NCI-H510A (cell line): ENCODE measurements at places on chromosomes 7 and 10.
A peak's percentile ranks its signal among the peaks of the same experiment; 100 is the strongest.

GRCh38 chr10:58930500-58930899, 245.9 kb upstream of the PHYHIPL start:
- DNase-seq, result no peak

GRCh38 chr7:126937171-126937570, 315.6 kb downstream of the GRM8 start:
- no peak for DNase-seq

DNA sequence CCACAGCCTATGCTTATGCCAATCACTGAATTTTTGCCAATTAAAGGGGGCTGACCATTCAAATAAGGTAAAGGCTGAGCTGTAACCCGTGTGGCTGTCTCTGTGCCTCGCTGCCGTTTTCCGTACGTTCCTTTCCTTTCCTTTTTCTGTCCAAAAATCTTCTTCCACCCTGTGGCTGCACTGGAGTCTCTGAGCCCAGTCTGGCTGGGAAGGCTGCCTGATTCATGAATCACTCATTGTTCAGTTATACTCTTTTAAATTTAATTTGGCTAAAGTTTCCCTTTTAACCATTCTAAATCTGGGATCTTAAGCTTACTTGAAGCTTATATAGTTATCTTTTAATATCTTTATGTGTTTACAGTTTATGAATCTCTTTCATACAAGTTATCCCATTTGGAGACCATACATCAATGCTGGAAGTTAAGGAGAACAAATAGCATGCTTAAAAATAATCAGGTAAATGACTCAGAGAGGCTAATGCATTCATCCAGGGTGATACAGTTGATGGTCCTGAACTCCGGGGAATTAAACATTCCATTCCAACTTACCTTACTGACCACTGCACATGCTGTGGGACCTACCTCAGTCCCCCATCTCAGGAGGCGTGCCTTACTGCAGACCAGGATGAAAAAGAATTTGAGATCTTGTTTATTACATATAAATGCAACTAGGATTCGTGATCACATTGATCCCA, 385.3 kb upstream of the ADARB2 start:
- DNase-seq, result no peak

- no peak for DNase-seq
These were observed 147.8 kb downstream of the ARHGAP22 start for GRCh38 chr10:48456808-48457761.

GRCh38 chr7:102306916-102307677, 20.4 kb downstream of the SH2B2 start:
- DNase-seq, result no peak

DNA sequence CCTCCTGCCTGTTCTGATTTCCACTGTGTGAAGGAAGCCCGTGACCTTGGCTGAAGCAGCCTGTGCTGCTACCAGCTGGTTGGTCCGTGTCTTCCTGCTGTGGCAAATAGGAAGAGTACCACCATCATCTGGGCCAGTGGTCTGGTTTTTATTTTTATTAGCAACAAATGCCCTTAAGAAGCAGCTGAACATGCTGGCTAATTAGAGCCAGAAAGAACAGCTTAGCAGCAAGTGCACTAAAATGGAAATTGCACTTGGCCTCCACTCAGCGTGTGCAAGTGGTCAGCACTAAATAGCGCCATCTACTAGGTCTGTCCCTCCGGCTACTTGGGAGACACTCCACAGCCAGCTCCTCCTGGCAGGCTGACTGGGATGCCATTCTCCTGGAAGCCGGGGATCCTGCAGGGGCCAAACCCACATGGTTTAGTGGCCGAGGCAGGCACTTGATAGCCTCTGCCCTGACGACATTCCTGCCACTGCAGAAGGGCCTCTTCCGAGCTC, 690.3 kb upstream of the FOXK1 start:
- no peak for DNase-seq

DNA sequence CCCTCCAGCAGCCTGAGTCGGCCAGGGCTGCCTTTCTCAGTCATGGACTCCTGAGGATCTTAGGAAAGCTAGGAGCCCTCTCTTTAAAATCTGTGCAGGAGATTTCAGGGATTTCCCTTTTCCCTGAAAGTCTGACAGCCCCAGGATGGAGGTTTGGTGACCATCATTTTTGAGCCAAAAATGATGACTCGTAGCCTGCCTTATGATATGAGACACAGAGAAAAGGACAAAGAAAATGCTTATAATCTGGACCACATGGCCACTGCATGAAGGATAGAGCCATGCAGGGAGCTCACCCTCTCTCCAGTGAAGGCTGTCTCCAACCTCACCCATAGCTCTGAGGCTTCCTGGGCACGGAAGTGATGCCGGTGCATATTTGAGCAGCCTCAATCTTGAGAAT, 106.6 kb upstream of the CHST15 start:
- no peak for DNase-seq

GRCh38 chr7:26200038-26200443, 505 bp downstream of the HNRNPA2B1 start:
- peak; percentile 53 for DNase-seq

DNA sequence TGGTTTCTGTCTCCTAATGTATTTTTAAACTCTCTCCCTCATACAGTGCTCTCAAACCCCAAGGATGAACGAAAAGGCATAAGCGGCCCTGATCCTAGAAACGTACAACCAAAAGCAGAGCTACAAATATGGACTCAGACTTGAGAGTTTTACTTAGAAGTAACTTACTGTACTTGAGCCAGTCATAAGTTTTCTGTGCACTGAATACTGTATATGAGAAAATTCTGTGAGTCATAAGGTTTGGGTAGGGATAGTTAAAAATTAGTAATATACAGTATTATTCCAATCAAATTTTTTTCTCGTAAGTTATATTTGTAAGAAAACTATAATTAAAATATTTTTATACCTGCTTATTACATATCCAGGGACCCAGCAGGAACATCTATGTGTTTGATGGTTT, 5.9 kb upstream of the ASL start:
- DNase-seq, result no peak

DNA sequence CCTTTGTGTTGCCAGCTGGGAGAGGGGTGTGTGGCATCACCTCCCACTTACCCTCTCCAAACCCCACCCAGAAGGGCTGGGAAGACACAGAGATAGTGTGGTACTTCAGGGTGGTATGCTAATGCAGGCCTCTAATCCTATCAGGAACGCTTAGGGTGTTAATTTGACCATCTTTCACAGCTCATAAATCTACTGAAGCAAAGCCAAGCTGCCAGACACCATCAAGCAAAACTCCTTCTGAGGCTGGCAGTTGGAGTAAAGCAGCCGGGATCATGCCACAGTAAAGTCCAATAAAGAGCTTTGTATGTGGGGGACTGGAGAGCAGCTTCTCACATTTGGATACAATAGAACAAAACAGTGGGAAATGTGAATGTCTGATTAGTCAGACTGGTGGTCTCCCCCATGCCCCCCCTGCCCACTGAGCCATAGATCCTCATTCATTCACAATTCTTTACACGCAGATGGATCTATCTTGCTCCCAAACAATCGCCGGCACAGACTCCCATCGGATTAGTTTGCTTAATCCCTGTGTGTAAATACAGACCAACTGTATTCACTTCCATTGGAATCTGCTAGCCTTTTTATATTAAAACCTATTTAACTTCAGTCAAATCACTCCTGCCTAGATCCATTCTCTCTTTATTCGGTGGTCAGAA, 29.6 kb downstream of the FGFBP3 start:
- DNase-seq, result no peak

DNA sequence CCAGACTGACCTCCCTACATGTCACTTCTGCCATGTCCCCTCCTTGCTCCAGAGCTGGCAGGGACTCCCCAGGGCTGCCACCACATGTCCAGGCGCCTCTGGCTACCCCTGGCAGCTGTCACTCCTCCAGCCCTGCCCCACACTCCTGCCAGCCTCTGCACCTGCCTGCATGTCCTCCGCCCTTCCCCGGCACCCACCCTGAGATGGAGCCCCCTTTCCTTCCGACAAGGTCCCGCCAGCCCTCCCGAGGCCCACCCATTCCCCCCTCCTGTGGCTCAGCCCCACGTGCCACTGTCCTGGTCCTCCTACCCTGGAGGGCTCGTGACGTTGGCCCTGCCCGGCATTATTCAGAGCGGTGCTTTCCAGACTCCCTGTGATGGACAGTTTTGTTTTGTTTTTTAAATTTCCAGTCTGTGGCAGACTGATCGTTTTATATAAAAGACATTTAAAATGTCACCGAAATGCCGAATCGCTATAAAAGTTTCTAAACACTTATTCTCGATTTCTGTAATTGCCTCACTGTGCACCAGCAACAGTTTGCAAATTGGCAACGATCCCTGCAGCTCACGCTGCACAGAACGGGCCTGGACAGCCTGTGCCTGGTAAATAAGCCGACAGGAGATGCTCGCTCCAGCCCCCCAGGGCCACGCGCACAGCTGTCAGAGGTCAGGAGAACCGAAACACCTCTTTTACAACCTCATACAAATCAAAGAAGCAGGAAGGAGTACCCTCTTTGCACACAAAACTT, 111.1 kb upstream of the SH2B2 start:
- no peak for DNase-seq

- no peak for DNase-seq
These were observed 54.2 kb downstream of the RBM33 start for GRCh38 chr7:155698633-155699032.

DNA sequence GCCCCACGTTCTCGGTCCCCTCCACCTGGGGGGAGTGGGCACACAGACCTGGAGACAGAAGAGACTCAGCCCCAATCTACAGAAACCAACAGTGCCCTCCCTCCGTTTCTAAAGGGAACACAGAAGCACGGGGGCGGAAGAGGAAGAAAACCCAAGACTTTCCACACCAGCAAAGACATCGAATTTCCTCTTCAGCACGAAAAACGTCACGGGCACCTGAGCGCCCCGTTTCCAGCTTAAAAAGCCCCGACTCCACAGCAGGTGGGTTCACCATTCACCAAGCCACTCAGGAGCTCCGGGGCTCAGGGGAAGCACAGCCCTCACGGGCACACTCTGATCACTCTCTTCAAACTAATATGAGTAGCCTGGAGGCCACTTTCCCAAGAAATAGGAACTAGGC, 19.6 kb downstream of the NUDT1 start:
- no peak for DNase-seq

DNA sequence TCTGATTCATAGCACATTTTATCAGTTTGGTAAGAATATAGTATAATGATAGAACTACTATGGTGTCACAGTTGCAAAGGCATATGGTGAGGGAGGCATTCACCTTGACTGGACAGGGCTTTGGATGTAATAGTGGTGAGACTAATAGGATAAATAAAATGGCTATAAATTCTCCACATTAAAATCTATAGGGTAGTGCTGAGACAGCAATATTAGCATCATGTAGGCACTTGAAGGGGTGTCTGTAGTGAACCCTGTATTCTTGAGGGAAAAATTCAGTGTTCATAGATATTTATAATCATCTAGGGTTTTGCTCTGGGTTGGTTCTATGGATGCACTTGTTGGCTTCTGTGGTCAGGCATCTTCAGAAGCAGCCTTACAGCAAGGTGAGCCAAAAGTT, 59.3 kb upstream of the ICA1 start:
- no peak for DNase-seq

GRCh38 chr7:52956379-52956915, 79.0 kb upstream of the POM121L12 start:
- DNase-seq, result no peak

DNA sequence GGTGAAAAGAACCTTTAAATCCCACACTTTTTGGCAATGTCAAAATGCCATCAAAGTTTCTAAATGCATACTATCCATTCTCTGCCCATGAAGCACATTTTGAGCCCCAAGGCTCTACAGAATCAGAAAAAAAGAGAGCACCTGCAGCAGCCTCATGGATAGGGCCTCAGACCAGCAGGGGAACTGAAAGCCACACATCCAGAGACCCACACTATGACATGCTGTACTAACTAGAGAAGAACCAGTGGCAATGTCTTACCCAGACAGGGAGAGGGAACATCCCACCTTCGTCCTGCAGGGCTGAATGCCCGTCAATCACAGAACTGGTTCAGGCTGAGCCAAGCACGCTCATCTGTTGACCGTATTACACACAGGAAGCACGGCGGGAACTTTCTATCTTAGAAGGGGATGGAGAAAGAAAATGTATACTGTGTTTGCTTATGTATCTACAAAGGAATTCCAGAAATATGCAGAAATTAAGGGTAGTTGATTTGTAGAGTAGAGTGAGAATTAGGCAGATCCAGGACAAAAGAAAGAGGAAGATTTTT, 237.2 kb downstream of the GLI3 start:
- no peak for DNase-seq

- DNase-seq, result no peak
These were observed 545.1 kb downstream of the AUTS2 start for GRCh38 chr7:70143075-70144044.

DNA sequence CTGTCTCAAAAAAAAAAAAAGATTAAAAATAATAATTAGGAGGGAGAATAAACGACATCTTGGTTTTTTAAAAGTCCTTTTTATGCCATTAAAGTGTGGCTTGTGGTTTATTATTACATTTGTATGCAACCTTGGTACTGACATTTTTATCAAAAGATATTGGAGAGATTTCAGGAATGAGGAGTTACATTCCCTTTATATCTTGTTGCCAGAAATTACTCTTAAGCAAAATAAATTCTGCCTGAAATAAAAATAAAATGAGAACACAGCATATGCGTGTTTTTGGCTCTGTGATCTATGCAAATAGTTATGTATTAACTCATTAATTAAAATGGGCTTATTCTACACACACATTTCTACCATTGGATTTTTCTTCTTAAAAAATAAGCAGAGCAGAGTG, 202.4 kb downstream of the BICC1 start:
- no peak for DNase-seq

DNA sequence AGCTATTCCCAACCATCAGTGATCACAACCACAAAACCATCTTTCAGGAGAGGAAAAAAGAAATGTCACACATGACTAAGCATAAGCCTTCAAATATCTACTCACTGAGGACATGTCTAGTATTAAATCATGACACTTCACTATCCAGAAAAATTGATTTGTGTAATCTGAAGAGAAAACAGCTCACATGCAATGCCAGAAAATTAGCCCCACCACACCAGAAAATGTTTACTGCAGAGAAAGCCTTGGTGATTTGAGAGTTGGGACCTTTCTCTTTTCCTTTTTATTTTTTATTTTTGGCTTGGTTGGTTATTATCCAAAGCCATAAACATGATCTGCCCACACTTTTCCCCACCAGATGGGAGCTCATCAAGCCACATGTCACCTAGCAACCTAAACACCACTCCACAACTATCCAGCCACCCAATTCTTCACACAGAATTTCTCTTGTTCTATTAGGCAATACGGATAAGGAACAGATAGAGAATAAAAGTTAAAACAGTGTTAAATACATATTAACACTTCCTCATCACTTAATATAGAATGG, 3.1 kb downstream of the PARD3 start:
- no peak for DNase-seq

GRCh38 chr10:77628906-77629730, 8.5 kb downstream of the KCNMA1 start:
- no peak for DNase-seq
